Karpas-422 (cell line): ENCODE measurements at places on chromosomes 5 and 9.

DNA sequence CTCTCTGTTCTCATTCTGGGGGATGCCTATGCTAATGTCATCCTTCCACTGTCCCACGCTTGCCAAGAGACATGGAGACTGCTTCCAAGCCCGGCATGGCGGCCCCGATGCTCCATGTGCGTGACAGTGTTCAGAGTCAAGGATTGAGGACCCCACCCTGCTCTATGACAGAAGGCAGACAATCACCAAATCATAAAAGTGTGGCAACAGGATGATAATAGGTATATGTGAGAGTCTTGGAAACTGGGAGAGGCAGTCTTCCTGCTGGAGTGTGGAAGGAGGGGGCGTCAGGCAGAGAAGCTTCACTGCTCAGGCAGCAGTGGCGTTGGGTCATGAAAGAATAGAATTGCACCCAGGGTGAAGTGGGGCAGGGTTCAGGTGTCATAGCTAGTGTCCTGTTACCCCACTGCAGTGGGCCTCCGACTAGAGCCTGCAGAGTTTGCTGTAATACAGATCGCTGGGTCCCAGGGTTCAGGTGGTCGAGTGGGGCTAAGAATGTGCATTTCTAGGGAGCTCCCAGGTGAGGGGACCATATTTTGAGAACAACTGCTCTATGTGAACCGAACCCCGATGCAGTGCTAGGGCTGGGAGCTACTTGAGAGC lies 12.5 kb upstream of the GADD45G start:
- no peak for DNase-seq

- no peak for DNase-seq
These were observed 176.1 kb upstream of the FGF10 start for GRCh38 chr5:44565360-44565759.

DNA sequence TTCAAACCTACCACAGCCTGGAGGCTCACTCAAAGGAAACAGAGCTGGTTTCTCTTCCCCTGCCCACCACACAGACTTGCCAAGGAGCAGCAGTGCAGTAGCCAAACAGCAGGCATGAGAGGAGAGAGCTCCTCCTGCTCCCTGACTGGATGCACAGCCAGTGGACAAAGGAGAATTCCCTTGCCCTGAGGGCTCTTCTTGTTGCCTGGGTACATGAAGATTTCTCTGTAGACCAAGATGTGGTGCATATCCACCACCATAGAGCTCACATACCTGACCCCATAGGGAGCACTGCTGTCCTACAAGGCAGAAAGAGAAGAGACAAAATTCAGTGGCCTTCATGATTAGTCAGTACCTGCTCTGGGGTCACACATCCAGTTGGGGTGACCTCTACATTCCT lies 56.3 kb upstream of the SPATA31E1 start:
- no peak for DNase-seq

GRCh38 chr9:136979769-136980587 lies 2.7 kb downstream of the PTGDS start:
- DNase-seq: no peak

GRCh38 chr5:160159991-160160792 lies 40.9 kb upstream of the PWWP2A start:
- DNase-seq: no peak

GRCh38 chr5:40312205-40312604 lies 367.5 kb upstream of the PTGER4 start:
- no peak for DNase-seq

DNA sequence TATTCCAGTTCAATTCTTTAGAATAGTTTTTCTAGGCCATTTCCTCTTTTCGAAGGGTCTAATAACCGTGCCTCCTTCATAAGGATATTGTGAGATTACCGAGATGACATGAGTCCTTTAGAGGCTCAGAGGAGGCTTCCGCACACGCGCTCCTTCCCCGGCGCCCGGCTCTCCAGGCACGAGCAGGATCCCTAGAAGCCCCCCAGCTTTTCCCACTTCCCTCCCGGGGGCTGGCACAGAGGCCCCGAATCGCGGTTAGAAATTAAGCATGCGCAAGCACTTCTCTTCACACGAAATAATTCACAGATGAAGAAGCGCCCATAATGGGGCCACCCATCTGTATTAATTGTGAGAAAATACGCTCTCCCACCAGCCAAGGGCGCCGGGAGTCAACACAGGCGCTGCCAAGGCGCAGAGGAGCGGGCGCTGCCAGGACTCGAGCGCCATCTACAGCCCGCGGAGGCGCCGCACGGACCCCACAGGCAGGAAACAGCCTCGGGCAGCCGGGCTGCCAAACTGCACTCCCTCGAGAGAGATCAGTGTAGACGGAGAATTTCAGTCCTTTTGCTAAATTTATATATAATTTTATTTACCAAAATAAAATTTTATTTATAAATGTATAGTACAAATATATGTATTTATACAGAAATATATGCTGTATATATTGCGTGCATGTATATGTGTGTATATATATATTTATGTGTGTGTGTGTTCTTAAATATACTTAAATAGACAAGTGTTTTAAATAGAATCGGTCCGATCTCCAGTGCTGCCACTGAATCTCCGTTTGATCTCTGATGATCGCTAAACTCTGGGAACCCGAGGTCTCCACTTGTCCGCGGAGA lies 258.1 kb upstream of the NFIL3 start:
- peak; percentile 85 for DNase-seq

DNA sequence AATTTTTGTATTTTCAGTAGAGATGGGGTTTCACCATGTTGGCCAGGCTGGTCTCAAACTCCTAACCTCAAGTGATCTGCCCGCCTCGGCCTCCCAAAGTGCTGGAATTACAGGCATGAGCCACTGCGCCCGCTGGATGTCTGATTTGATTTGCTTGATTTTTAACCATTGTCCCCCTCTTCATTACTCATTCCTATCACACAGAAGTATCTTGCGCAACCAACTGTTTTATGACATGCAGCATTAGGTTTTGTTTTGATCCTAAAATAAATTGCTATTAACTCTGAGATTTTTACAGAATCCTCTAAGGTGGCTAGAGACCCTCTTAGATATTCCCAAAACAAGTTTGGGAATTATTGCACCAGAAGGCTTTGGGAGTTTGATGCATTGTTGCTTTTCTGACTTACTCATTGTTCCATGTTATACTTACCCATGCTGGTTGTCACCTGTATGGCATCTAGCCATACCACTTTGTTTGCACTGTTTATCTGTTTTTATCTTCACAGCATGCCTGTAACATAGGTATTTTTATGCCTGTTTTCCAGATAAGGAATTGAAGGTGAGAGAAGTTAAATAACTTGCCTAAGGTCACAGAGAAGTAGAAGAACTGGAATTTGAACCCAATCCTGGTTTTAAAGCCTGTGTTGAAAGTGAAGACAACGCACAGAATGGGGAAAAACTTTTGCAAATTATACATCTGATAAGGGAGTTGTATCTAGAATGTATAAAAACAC lies 35.9 kb upstream of the PWWP2A start:
- DNase-seq: no peak

GRCh38 chr5:117803533-117803932 lies 1184.8 kb downstream of the DTWD2 start:
- no peak for DNase-seq

- DNase-seq: peak; percentile 96
These were observed 20.8 kb upstream of the ADRB2 start for GRCh38 chr5:148805326-148806290.
